ENCODE measurements at places on chromosomes 1 and 21.
A peak's percentile ranks its signal among the peaks of the same experiment; 100 is the strongest.

GRCh38 chr1:69914976-69915765 lies 290.2 kb downstream of the LRRC40 start:
- no peak for DNase-seq

GRCh38 chr1:216881695-216882094 lies 158.5 kb upstream of the ESRRG start:
- no peak for DNase-seq

DNA sequence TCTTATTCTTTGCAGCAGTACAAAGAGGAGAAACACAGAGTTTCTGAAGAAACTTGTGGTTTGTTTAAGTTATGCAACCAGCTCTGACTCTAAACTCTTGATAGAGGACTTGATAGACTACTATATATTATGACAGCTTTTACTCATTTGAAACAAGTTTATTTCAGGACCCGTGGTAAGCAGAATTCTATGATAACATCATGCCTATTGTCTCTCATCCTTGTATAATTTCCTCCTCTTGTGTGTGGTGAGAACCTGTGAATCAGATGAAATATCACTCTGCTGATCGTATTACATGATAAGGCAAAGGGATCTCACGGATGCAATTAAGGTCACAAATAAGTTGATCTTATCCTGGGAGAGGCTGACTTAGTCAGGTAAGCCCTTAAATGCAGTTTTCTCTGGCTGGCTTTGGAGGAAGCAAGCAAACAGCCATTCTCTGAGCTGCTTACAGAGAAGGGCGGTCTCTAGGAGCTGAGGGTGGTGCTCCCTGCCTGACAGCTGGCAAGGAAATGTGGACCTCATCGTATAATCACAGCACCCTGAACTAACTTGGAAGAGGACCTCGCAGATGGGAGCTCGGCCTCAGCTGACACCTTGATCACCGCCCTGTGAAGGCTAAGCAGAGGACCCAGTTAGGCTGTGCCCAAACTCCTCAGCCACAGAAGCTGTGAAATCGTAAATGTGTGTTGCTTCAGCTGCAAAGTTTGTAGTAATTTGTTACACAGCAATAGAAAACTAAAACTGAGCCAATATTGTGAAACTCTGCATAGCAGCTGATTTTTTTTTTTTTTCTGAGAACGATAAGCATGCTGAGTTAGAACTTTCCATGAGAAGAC lies 151.1 kb upstream of the DPT start:
- DNase-seq, result no peak

DNA sequence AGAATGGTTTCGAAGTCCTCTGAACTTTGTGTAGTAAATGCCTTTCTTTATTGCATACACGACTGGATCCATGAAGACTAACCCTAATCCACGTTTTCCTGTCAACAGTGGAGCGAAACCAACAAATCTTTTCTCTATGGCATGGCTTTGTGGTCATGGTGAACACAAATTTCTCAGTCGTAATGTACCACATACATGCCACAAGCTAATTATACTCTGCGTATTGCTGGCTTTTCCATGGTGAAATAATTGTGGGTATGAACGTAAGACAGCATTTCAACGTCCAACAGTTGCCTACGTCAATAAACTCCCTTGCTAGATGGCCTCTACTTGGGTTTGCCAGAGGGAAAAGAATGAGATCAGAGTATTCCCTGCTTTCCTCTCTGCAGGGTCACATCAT lies 27.5 kb downstream of the INTS7 start:
- no peak for DNase-seq

DNA sequence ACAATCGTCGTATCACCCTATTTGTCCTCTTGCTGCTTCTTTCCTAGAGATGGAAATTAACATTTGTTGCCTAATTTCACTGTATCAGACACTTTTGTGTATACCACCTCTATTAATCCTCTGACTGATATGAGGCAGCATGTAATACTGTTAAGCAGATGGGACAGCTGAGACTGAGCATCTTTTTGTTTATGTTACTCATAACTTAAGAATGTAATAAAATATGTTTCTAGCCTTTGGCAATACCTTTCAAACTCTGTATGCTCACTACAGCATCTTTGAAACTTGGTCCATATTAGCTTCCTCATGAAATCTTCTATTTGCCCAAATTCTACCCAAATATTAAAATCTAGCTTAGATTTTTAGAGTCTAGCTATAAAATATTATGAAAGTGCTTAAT lies 2.3 kb downstream of the OR14K1 start:
- no peak for DNase-seq

DNA sequence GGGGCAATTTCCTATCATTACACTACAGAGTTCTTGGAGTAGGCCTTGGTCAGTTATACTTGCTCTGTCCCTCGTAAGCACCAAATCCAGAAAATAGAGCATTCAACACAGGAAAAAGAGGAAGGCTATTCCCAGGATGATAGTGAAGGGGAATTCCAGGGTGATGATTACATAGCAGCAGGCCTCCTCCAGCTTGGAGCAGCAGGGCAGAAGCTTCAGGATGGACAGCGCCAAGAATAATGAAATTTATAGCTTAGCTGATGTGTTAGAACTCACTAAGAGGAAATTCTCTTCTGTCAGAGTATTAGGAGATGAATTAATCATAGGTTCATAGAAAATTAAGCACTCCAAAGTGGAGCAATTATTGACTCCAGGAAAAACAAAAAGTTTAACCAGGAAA lies 10.8 kb upstream of the SMAP2 start:
- no peak for DNase-seq

GRCh38 chr1:243264717-243265116 lies 8.9 kb downstream of the SDCCAG8 start:
- DNase-seq, result no peak

- DNase-seq, result no peak
These were observed 4.8 kb upstream of the CTRC start for GRCh38 chr1:15433471-15433870.

- DNase-seq, result no peak
These were observed 99.1 kb downstream of the DNM3 start for GRCh38 chr1:171940368-171940767.

- DNase-seq, result no peak
These were observed 26.7 kb downstream of the MIA3 start for GRCh38 chr1:222644636-222644980.

GRCh38 chr1:206903687-206904086 lies 6.4 kb downstream of the IL24 start:
- no peak for DNase-seq

DNA sequence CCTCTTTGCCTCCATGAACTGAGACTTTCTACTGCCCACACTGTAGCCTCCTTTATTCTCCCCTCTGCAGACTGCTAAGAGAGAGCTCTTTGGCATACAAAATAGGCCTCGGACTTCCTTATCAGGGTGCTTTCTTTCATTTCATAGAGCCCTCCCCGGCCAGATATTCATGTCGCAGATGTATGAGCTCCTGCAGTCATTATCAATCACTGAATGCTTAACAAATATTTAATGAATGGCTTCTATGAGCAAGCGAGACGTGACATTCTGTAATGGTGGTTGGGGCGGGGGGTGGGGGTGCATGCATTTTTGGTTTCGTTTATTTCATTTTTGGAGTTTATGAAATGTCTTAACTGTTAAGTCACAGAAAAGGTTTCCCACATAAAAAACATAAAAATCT lies 344.8 kb upstream of the KAZN start:
- DNase-seq, result no peak

- DNase-seq, result no peak
These were observed 28.6 kb upstream of the ZFP69B start for GRCh38 chr1:40421431-40422384.

DNA sequence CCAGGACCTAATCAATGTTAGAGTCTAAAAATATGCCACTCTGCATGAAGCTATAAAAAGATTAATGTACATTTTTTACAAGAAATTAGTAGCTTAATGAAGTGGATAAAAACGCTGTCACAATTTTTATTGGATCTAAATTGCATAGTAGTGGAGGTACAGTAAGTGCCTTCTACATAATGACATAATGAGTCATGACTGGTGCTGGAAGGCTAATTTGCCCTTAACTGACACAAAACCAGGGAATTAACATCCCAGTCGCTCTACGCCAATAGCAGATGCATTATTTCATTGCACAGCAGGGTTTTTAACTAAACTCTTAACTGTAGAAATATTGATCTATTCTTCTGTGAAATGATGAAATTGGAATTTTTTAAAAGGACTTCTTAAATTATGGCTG lies 33.3 kb downstream of the RRAGC start:
- no peak for DNase-seq

DNA sequence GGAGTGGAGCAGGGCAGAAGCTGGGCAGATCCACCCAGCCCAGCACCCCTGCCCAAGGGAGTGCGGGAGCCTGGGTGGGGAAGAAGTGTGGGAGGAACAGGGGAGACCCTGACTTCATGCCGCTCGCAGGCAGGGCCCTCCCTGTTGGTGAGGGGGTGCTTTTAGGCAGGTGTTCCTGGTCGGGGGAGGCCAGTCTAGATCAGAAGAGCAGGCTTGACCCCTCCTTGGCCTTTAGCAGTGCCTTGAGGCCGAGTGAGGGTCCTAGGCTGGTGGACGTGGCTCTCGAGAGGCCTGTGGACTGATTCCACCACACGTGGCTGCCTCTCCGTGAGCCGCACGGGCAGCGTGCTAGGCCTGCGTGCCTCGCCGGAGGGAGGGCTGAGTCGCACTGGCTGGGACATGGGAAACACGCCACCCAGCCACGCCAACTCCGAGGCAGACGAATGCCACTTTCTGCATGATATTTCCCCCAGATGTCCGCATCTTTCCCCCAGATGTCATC lies 19.4 kb upstream of the COL18A1 start:
- no peak for DNase-seq

DNA sequence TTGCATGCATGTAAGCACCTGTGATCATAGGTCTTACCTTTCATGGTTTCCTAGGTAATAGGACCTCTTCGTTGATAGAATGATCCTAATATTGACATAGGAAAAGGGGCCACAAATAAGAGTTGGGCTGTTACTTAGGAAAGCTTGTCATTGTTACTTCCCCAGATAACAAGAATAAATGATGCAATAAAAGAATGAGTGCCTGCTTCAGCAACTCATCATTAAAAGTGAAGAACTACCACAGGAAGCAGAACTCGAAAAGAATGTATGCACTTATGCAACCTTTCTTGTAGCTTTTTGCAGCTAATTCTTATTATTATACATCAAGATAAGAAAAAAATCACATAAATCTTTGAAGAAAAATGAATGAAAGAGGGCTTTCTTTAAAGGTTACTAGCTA lies 548.6 kb downstream of the LTN1 start:
- no peak for DNase-seq

GRCh38 chr1:245458234-245458633 lies 303.4 kb downstream of the KIF26B start:
- no peak for DNase-seq

DNA sequence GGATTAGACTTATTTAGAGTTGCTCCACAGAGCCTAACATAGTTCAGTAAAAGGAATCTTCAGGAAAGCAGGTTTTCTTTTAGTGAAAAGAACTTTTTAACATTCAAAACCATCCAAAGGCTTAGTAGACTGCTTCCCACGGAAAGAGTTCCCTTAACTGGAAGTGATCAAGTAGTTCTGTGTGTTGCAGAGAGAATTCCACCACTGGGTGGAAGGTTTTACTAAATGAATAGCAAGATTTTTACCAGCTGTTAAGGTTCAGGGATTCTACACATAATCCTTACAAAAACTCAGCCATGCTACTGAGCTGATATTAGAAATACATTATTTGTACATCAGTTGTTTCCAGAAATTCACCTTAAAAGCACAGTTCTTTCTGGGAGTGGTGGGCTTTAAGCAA lies 119.7 kb downstream of the GDAP2 start:
- no peak for DNase-seq

GRCh38 chr1:20511518-20512428 lies 3.8 kb upstream of the MUL1 start:
- no peak for DNase-seq

GRCh38 chr1:115642168-115643072 lies 650 bp downstream of the VANGL1 start:
- peak; percentile 68 for DNase-seq

- no peak for DNase-seq
These were observed 1156.3 kb upstream of the B3GALT2 start for GRCh38 chr1:194342484-194343262.

GRCh38 chr1:204834752-204835151 lies 35.9 kb upstream of the NFASC start:
- no peak for DNase-seq

DNA sequence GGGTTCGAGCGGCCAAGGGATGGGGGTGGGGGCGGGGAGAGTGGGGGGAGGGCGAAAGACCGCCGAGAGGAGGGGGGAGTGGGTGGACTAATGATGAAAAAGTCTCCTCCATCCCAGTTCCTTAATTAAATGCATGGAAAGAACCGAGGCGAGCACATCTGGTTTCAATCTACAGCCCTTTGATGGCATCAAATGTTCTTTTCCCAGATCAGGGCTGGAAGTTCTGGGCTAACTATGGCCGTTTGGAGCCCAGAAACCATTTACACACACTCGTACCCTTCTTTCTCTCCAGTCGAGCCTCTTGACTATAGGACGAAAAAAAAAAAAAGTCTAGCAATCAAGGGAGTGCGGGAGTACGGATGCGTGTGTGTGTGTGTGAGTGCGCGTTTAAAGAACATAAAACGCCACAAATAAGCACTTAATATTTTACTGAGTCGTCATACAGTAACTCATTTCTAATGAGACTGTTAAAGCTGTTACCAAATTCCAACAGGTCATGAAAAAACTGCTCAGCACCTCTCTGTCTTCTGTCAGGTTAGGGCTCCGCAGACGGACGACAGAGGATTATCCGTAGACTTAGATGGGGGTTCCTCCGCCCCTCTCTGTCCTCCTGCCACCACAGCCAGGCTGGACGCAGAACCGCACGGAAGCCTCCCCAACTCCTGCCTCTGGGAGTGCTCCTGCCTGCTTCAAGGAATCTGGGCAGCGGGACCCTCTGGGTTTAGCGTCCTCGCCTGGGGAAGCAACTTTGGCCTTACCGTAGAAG lies 2.1 kb upstream of the PRRX1 start:
- no peak for DNase-seq

- no peak for DNase-seq
These were observed 24.5 kb downstream of the ADARB1 start for GRCh38 chr21:45098867-45099266.

DNA sequence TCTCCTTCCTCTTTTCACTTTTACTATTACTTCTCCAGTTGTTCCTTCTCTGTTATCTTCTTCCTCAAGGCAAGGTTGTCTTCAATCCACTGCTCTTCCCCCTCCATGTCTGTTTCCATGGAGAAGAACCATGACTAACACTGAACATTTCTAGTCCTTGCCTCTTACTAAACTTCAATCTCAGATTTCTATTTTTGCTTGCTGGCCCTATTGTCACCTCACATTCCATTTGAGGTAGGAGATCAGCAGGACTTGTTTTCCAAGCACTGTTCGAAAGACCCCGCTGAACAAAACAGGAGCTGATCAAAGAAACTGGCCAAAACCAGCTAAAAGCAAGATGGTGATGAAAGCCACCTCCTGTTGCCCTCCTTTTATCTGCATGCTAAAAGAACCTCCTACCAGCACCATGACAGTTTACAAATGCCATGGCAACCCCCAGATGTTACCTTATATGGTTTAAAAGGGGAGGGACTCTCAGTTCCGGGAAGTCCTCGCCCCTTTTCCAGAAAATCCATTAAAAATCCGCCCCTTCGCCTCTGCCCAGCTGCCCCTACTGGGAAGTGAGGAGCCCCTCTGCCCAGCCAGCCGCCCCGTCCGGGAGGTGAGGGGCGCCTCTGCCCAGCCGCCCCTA lies 22.6 kb downstream of the GON4L start:
- DNase-seq, result peak; percentile 32

Data from activated CD8-positive, alpha-beta memory T cell treated with anti-CD3 and anti-CD28 coated beads for 24 hours (primary cell).